Activated CD4-positive, CD25-positive, alpha-beta regulatory T cell treated with anti-CD3 and anti-CD28 coated beads, Interleukin-2, amount 50 U/mL, for 16 hours (primary cell): ENCODE measurements at places on chromosomes 7 and 10.

DNA sequence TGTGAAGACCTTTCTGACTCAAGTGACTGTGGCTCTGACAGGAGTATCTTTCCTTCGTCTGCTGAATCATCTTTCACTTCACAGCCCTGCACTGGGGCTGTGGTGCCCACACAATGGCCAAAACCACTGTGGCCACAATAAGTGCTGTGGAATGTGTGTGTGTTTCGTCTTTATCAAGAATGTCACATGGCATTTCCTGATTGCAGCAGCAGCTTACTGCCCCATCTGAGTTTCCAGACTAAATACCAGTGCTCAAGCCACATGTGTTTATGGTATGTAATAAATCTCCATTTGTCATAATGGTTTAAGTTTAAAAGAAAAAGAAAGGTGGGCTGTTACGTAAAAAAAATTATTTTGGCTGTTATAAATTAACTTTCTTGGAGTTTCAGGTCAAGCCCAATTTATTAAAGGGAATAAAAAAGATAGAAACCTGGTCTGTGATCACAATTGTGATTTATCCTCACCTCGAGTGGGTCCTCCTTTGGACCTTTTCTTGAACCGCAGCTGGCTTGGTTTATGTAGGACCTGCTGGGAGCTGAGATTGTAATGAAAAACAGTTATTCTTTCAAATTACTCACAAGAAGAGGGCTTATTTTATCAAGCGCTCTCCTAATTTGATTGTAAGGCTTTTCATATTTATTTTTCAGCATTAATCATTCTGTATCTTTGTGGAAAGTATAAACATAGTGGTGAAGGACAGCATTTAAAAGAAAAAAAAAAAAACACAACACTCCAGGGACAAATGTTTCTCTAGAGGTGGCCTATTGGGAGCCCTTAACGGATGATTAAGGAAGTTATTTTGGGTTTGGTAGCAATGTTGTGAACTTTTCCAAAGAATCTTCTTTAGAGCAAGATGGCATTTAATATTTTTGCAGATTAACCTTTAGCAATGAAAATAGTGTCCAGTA, 116.2 kb downstream of the LRMDA start:
- DNase-seq, result no peak

- no peak for DNase-seq
These were observed 96.6 kb downstream of the AVL9 start for GRCh38 chr7:32591938-32592337.

- no peak for DNase-seq
These were observed 77.8 kb upstream of the IKZF1 start for GRCh38 chr7:50226669-50227068.

GRCh38 chr10:70198696-70199466, 28.6 kb upstream of the SAR1A start:
- DNase-seq, result no peak

DNA sequence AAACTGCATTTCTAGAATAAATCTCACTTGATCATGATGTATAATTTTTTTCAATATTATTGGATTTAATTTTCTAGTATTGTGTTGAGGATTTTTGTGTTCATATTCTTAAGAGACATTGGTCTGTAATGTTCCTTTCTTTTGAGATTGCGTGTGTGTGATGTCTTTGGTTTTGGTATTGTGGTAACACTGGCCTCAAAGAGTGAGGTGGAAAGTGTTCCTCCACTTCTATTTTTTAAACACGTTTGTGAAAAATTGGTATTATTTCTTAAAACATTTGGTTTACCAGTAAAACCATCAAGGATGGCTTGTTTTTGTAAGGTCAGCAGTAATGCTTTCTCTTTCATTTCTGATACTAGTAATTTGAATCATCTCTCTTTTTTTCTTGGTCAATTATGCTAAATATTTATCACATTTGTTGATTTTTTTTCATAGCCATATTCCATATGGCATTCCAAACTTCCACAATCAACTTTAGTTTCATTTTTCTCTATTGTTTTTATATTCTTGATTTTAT, 290.2 kb upstream of the CDC14C start:
- no peak for DNase-seq

DNA sequence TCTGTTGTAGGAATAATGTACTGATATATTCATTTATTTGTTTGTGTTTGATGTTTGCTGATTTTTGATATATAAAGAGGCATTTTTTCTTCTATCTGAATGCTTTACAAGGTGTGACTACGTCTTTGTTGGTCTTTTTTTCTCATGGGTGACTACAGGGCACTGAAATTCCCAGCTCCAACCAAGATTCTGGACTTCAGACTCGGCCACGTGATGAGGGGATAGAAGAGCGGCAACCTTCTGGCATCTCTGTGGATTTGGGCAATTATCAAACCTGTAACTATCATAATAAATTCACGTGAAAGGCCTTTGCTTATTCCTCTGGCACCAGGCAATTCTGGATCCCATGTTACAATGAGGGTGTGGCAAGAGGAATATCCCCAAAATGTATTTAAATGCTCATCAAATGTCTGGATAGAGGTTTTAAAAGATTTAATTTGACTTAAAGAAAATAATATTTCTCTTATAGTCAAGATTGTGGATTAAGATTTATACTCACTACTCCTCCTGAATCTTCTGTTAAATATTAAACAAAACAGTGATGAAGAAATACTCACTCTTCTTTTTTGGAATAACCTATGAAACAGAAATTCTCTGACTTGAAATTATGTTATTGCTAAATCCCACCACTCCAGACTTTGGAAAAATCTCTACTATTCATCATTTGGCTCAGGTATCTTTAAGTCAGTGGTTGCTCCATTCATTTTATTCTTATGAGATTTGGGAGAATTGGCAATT, 276.3 kb downstream of the GPR37 start:
- no peak for DNase-seq

GRCh38 chr10:63267414-63268148, 134.5 kb downstream of the NRBF2 start:
- no peak for DNase-seq

- DNase-seq, result no peak
These were observed 642.0 kb upstream of the LRRN3 start for GRCh38 chr7:110448918-110449317.

DNA sequence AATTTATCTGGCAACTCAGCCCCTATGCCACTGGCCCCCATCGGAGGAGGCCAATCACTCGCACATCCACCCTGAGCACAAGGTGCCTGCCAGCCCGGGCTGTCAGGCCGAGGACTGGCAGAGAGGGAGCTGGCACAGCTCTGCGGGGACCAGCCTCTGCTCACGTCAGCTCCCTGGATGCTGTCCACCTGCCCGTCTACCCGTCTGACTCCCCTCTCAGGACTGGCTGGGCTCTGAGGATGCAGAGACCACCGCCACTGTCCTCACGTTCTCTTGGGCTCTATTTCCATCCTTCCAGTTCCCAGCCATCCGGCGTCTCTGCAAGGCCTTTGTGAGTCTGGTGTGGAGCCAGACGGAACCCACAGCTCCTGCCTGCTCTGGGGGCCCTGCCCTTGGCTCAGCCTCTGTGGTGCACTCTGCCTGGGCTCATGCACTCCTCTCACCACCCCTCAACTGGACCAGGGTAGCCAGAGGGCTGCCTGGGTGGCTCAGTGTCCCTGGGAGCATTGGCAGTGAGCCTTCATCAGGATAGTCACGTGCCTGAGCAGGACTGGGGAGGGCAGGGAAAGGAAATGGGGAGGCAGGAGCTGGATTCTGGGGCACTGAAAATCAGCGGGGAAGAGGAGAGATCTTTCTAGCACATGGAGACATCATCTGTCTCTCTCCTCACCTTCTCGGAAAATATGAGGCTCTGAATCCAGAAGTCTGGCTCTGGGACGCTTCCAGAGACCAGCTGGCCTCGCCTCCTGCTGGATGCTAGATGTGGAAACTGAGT, 38.0 kb upstream of the PCBD1 start:
- no peak for DNase-seq

GRCh38 chr7:113374955-113375354, 256.6 kb upstream of the SMIM30 start:
- no peak for DNase-seq

- DNase-seq, result no peak
These were observed 197.2 kb upstream of the SH2B2 start for GRCh38 chr7:102089175-102090098.

DNA sequence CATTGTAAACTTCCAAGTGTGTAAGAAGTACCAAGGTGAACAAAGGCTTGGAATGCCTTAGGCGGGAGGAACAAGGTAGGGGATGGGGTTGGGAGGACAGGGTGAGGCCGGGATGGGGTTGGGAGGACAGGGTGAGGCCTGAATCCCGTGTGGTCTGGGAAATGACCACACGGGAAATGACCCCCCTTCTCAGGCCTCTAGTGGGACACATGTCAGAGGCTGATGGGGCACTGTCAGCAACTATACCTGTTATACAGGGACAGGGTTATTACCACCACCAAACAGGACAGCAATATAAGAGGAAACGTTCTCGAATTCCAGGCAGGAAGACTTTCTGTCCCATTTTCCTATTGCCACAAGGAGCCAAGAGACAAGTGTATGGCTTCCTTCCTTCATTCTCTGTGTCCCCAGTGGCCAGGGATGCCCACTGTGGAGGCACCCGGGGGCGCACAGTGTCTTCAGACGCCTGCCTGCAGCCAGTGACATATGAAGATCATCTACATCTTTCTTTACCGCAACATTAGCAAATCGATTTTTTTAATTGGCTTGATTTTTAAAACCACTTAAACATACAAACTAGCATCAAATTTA, 1.3 kb downstream of the MKI67 start:
- no peak for DNase-seq

DNA sequence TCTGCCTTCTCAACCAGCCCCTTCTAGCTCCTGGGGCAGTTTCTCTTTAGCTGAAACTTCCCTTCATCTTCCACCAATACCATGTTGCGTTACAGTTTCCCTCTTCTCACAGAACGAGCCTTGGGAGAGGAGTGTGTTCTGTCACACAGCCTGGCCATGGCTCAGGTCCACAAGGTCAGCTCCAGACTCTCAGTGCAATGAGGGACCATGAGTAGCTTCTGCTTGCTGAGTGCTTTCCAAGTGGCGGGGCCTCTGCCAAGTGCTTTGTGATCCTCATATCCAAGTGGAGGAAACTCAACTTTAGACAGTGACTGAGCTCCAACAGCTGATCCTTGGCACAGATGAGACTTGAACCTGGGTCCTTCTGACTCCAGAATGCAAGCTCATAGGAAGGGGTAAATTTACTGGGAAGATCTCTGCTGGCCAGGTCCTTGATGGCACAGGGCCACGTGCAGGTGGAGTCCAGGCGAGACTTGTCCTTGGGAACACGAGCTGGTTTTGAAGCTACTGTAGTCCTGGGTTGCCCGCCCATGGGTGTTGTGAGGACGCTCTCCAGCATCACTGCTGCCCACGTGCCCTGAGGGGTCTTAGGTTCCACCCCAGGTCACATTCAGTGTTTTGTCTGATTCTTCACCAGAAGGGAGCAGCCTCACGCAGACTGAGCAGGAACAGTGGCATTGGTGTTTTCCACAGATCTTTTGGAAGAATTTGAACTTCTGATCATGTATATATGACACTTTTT, 238.0 kb downstream of the EBF3 start:
- DNase-seq, result no peak

GRCh38 chr7:25313526-25313925, 85.2 kb upstream of the NPVF start:
- no peak for DNase-seq

DNA sequence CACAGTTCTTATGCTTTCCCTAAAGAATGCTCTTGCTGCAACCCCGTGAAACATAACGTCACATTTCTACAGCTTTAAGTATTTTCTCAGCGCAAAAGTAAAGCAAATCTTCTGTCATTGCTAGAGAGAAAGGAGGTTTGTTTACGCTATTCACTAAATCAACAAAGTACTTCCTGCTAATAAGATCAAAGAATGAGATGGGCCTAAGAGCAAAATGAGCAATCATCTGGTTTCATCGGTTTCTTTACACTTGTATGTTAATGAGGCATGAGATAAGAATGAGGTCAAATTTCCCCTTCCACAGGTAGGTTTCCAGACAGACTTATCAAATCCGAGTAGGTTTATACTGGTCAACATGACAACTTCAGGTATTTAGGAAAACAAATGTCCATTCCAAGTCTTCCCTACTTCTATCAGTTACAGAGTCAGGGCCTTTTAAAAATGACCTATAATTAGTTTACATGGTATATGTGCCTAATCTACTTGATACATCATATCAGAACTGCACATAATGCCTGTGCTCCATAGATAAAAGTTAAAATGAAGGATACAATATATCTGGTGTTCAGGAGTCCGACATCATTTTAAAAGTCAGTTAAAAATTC, 8.4 kb downstream of the USP6NL start:
- DNase-seq, result no peak

- no peak for DNase-seq
These were observed 172.7 kb upstream of the TMEM229A start for GRCh38 chr7:124205526-124205925.

DNA sequence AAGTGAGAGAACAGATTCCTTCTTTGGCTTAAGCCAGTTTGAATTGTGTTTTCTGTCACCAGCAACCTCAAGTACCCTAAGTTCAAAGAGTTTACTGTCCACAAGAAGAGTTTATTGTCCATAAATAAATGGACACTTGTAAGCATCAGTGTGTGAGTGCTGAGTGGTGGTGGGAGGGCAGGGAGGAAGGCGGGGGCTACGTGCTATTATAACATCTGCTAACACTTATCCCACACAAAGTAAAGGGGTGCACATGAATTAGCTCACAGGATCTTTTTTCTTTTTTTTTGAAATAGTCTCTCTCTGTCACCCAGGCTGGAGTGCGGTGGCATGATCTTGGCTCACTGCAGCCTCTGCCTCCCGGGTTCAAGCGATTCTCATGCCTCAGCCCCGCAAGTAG, 87.2 kb downstream of the MICALL2 start:
- DNase-seq, result no peak

GRCh38 chr10:78850644-78851435, 217.9 kb upstream of the ZMIZ1 start:
- DNase-seq, result no peak

GRCh38 chr10:15316871-15317464, 54.1 kb downstream of the FAM171A1 start:
- no peak for DNase-seq

GRCh38 chr7:55534262-55534915, 37.9 kb downstream of the VOPP1 start:
- peak; percentile 52 for DNase-seq

GRCh38 chr10:70748305-70748704, 36.9 kb downstream of the TBATA start:
- DNase-seq, result no peak

- no peak for DNase-seq
These were observed 216.5 kb upstream of the MKLN1 start for GRCh38 chr7:131111081-131111576.

- no peak for DNase-seq
These were observed 71.5 kb upstream of the PPP2R2D start for GRCh38 chr10:131829156-131829930.

- DNase-seq, result no peak
These were observed 64.3 kb downstream of the HOXA1 start for GRCh38 chr7:27031289-27032172.

GRCh38 chr7:133853706-133854276, 273.3 kb upstream of the LRGUK start:
- DNase-seq, result no peak

DNA sequence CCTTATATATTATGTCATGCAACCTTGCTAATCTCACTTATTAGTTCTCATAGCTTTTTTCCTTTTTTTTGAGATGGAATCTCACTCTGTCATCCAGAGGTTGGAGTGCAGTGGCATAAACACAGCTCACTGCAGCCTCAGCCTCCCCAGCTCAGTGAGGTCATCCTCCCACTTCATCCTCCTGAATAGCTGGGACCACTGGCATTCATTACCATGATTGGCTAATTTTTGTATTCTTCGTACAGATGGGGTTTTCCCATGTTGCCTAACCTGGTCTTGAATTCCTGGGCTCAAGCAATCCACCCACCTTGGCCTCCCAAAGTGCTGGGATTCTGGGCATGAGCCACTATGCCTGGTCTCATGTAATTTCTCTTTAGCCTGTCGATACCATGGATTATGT, 89.1 kb upstream of the TRIM24 start:
- DNase-seq, result no peak
